ENCODE measurements at places on chromosomes 13 and 19.

DNA sequence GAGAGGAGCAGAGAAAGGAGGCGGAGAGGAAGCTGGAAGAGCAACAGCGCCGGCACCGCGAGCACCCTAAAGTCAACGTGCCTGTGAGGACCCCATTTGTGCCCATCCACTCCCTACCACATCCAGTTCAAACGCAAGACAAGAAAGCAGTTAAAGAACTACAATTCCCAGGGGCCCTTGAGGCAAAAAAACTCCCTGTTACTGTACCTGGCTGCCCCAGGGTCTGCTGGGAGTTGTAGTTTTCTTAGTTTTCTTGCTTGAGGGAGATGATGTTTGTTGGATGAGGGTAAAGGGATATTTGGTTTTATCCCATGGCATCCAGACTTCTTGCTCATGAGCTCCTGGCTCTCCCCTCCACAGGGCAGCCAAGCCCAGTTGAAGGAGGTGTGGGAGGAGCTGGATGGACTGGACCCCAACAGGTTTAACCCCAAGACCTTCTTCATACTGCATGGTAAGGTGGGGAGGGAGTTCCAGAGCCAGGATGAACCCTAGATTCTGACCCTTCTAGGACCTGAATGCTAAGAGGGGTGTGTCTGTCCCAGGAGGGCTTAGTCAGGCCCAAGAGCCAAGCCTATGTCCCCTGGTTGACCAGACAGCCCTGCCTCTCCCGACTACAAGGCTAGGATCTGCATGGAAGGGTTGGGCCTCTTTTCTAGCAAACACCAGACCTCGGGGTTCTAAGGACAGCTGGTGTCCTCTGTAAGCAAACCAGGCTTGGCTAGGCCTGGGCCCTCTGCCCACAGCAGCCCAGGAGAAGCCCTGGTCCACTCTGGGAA lies 13.2 kb downstream of the NUCB1 start:
- no peak for DNase-seq

- DNase-seq: no peak
Measured at GRCh38 chr13:47426126-47426849, 529.4 kb upstream of the HTR2A start.

GRCh38 chr13:71619096-71619495 lies 247.9 kb downstream of the DACH1 start:
- DNase-seq: no peak

DNA sequence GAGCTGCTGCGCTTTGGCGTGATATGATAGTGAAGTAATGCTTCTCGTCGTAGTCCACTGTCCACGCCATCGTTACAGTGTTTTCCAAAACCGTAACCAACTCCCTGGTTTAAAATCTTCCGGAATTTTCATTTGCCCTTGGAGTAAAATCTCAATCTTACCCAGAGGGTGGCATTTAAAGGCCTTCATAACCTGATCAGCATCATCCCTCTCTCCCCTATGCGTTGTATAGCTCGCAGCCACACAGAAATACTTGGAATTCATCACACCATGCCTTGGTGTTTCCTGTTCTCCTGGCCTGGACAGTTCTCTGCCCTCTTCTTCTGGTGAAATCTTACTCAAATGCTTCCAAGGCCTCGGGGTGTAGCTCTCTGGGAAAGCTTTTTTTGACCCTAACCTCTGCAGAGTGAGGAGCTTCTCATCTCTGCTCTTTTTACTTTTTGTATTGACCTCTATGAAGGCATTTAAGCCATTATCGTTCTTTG lies 839 bp downstream of the MPHOSPH8 start:
- no peak for DNase-seq

DNA sequence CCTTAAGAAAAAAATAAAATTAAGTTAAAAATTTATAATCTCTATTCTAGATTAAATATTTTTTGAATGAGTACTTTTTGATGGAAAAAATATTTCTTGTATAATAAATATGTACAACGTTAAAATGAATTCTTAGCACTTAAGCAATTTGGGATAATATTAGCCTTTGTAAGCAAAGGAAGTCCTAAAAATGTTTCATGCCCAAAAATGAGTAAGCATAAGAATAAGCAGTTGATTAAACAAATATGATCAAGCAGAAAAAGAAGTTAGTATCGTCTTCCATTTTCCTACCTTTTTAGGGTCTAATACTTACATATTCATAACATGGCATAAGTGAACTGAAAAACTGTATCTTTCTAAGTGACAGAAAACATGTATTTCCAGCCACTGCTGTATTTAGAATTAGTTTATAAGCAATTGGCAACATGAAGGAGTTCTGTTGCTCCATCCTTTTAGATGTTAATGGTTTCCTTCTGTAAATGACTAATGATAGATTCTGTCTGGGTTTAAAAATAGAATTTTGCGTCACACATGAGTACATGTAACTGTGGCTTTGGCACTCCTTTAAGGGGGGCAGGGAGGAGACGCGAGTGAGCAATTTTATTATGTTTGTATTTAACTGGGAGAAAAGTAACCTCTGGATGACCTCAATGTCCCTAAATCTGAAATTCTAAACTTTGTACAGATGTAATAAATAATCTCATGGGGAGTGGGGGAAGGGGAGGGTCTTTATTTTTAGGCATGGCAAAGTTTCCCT lies 237.4 kb downstream of the RGCC start:
- no peak for DNase-seq

GRCh38 chr19:44744871-44745332 lies 3.6 kb upstream of the BCL3 start:
- DNase-seq: no peak

DNA sequence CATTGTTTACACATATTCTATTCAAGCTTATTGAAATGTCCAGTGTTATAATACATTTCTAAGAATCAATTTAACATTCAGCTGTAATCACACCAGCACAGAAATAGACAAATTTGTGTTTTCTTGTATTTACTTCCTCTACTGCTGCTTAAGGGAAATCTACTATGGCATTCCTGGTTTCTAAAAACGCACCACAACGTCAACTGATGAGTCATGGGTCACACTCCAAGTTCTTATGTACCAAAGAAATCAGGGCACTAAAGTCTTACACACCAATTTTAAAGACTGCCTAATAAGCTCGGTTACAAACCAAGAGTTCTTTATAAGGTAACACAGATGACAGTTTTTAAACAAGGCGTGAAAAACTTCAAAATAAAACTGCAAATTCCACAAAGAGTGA lies 13.2 kb downstream of the LNX2 start:
- no peak for DNase-seq

DNA sequence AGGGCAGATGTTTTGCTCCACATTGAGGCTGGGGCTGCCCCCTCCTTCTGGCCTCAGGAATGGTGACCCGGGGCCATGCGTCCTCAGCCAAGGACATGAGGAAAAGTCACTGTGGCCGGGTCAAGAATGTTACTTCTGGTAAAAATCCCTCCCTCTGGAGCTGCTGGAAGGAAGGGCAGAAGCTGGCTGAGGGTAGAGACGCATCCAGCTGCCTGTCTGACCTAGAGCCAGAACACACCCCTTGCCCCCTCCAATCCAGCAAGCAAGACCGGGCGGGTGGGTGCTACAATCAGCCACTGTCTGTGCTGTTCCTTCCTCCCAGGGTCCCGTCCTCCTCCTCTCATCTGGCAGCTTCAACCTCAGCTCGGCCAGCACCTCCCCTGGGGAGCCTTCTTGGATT lies 59.0 kb downstream of the PTPRS start:
- no peak for DNase-seq

- DNase-seq: no peak
Measured at GRCh38 chr13:93398167-93399035, 171.8 kb downstream of the GPC6 start.

GRCh38 chr13:64041296-64041695 lies 2625.6 kb upstream of the PCDH20 start:
- no peak for DNase-seq

GRCh38 chr19:46618670-46619231 lies 6.1 kb downstream of the PTGIR start:
- no peak for DNase-seq

- DNase-seq: no peak
Measured at GRCh38 chr19:44582581-44583265, 30.6 kb upstream of the IGSF23 start.

DNA sequence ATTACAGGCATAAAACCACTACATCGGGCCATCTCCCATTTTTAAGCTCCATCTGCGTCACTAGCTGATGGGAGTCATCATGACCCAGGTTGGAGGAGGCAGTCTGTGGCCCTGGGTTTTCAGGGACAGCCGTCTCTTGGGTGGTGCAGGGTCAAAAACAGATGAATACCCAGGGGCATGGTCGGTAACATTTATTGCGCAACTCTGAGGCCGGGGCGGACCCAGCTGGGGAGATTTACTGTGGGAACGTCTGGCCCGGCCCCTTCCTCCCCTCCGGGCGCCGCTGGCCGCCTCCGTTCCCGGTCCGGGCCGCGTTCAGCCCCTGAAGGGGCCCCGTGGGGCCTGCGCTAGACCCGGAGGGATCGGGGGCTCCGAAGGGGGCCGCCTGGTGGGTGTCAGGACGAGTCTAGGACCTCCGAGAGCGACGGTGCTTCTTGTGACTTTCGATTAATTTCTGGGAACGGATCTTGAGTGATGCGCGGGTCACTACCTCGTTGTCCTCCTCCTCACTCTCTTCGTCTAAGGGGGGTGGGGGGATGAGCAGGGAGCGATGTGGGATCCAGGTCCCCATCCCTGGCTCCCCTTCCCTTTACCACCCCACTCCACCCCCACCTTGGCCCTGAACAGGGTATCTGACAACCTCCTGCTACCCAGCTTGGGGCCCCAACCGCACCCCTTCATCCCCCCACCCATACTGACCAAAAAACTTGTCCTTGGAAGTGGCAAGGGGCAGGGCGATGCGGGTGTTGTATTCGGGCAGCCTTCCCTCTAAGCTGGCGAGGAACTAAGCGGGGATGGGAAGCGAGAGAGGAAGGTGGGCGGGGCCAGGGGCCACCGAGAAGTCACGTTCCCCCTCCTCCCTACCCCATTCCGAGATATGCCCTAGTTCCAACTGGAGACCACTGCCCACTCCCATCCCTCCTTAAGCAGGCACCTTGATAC lies 1.6 kb upstream of the RGL3 start:
- DNase-seq: no peak

All from cortex of kidney (tissue), 1 donor.